NCI-H524 treated with DMSO at 0.1 percent for 48 hours (cell line): ENCODE measurements at places on chromosomes 7 and 10.

GRCh38 chr10:100516847-100517246 lies 2.8 kb downstream of the SEC31B start:
- no peak for DNase-seq

GRCh38 chr10:123683865-123684264 lies 17.7 kb downstream of the GPR26 start:
- no peak for DNase-seq

DNA sequence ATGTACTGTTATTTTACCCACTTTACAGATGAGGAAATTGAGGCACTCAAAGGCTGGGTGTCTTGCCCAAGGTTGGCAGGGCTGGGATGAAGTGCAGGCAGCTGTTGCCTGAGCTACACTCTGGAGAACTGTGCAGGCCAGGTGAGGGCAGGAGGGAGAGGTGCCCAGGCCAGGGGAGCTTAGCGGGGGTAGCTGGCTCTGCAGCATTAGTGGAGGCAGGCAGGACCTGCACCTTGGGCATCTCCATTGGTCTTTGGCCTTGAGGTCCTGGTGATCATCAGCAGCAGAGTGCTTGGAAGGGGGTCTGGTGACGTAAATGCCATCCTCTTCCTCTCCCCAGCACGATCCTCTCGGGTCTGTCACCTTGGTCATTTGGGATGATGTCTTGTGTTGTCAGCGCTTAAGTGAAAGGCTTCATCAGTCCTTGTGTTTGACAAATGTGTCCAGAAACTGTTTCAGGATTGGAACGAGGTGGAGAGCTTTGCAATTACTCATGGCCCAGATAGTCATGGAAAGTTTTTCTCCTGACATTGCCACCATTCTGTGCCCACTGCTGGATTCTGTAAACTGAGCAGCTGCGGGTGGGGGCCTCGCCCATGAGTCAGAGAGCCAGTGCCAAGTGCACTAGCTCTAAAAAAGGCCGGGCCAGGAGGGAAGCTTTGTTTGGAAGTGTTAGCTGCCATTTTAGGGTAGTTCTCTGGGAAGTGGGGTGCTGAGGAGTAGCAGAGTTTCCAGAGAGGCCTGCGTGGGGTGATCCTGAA lies 47.6 kb downstream of the TSPAN15 start:
- no peak for DNase-seq

GRCh38 chr10:132521041-132521465 lies 16.5 kb upstream of the INPP5A start:
- DNase-seq = no peak

DNA sequence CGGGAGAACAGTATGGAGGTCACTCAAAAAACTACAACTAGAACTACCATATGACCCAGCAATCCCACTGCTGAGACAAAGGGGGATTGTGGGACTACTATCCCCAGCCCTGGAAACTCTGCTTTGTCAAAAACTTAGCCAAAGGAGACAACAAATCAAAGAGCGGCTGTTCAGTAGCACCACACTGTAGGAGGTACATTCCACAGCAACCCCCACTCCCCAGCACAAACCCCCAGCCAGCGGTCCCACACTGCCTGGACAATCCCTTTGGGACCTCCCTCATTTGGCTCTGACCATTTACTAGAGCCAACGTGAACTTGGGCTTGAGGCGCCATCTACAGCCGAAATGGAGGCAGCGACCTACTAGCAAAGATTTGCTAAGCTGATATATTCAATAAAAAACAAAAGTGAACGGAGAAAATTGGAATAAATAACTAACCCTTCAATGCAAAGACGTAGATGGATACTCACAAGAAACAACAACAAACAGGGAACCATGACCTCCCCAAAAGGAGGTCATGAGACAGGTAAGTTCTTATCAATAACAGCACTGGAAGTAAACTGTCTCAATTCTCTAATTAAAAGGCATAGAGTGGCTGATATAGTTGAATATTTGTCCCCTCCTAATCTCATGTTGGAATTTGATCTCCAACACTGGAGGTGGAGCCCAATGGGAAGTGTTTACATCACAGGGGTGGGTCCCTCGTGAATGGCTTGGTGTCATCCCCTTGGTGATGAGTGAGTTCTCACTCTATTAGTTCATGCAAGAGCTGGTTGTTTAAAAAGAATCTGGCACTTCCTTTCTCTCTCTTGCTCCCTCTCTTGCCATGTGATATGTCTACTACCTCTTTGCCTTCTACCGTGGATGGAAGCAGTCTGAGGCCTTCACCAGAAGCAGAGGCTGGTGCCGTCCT lies 119.0 kb upstream of the KCNMA1 start:
- DNase-seq = no peak

GRCh38 chr7:68107968-68108367 lies 1111.3 kb downstream of the TYW1 start:
- no peak for DNase-seq

GRCh38 chr7:91912494-91912893 lies 28.2 kb upstream of the AKAP9 start:
- DNase-seq = no peak

DNA sequence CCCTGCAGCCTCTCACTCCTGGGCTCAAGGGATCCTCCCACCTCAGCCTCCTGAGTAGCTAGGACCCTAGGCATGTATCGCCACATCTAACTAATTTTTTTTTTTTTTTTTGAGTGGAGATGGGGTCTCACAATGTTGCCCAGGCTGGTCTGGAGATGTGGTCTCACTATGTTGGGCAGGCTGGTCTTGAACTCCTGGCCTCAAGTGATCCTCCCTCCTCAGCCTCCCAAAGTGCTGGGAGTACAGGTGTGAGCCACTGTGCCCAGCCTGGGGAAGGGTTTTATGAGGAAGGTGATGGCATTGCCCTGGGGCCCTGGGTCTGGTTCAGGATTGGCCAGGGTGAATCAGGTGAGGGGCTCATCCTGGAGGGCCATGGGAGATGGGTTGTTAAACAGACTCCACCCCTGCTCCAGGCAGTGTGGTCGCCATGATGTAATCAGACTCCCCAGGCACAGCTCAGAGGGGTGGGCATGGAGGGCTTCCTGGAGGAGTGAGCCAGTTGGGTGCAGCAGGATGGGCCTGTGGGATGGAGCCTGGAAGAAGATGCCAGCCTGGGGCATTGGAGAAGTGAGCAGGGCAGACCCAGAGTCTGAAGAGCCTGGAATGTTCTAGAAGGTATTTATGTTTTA lies 82.7 kb downstream of the MYL10 start:
- no peak for DNase-seq

- DNase-seq = no peak
Measured at GRCh38 chr10:85580585-85580984, 786.0 kb downstream of the GRID1 start.

DNA sequence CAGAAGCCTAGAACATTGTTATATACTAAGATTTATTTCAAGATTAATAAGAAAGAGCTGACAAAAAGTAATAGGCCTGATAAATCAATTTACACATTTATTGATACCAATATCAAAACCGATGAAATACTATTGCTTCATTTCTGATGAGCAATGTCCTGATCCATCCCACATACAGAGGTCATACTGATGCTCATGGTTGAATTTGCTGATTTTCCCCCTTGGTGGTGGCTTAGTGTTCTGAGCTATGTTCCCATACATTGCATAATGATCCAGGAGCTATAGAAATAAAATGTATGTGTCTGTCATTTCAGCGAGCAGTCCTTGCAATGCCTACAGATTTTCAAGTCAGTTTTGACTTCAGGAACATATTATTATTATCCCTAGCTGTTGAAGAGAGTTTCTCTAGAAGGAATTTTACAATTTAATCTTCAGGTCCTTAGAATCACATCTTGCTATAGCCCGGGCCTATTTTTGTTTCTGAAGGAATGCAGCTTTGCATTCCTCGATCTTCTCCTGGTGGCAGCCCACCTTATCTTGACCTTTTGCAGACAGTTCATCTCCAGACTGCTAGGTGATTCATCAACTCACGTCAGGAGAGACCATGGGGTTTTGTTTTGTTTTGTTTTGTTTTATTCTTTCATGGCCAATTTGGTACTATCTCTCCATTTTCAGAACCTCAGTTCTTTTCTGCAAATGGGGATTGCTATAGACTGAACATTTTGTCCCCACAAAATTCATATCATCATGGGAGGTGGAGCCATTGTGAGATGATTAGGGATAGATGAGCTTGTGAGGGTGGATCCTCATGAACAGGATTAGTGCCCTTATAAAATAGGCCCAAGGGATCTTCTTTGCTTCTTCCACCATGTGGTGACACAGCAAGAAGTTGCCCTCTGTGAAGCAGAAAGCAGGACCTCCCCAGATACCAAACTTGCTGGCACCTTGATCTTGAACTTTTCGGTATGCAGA lies 465.6 kb upstream of the IGFBP3 start:
- DNase-seq = no peak

- no peak for DNase-seq
Measured at GRCh38 chr7:144473908-144474307, 70.4 kb upstream of the NOBOX start.

GRCh38 chr10:83603708-83604107 lies 535.6 kb upstream of the GHITM start:
- DNase-seq = no peak

DNA sequence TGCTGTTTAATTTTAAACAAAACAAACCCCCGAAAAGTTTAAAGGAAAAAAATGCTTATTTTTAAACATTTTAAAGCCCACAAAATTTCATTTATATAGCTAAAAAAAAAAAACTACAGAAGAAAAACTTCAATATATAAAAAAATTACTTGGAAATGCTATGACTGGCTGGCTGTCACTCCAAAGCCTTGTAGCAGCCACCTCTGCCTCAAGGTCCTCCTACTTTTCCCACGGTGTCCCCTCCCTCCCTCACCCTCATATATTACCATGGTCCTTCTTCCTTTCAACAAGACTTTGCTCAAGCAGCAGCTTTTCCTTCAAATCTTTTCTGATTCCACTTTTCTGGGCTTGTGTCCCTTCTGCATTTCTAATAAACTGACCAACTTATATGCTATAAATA lies 122.0 kb downstream of the TPK1 start:
- no peak for DNase-seq

GRCh38 chr10:102726274-102726673 lies 11.8 kb downstream of the SFXN2 start:
- DNase-seq = no peak

DNA sequence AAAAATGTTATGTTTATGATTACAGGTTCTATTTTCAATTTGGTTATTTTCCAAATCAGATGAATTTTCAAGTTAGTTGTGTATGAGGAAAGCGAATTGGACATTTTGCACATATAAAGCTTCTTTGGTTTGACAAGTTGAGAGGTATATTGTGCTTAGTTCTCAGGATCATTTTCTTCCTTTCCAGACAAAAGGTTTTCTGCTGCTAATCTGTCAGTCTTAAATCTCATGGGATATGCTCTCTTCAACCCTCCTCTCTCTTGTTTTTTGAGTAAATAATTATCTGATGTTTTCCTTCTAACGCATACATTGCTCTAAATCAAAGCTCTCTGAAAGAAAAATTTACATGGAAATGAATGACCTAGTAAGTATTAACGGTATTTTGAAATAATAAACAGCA lies 77.9 kb downstream of the PPP1R3A start:
- DNase-seq = no peak

DNA sequence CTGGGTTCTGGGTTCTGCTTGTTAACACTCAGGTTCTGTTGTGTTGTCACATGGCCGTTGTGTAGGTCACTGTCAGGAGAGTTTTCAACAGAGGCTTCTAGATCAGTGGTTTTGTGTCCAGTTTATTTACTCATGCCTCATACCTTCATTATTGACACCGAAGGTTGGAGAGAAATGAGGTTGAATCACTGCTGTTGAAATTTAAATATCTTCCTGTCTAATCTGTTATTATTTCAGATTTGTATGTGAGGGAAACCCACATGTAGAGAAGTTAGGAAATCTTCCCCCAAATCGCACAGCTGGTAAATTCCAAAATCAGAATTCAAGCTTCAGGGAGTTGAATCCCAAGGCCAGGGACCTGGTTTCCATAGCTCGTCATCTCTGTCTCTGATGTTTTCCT lies 28.3 kb upstream of the KLF6 start:
- DNase-seq = no peak

DNA sequence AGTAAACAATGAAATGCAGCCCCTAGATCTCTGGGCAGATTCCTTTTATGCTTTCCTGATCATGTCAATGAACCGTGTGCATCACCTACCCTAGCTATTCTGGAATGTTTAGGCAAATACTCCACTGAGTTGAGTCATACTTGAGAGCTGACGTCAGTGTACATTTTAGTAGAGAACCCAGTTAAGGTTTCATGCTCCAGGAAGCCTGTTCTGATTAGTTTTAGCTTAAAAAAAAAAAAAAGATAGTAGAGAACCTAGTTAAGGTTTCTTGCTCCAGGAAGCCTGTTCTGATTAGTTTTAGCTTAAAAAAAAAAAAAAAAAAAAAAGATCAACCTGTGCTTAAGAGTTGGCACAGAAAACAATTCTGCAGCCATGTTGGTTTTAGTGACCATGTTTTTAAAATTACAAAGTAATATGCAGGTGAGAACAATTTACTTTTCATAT lies 3.7 kb upstream of the MCU start:
- DNase-seq = no peak

- DNase-seq = no peak
Measured at GRCh38 chr7:140310337-140311002, 87.9 kb downstream of the SLC37A3 start.

- DNase-seq = no peak
Measured at GRCh38 chr10:35056686-35057085, 33.5 kb downstream of the CUL2 start.

DNA sequence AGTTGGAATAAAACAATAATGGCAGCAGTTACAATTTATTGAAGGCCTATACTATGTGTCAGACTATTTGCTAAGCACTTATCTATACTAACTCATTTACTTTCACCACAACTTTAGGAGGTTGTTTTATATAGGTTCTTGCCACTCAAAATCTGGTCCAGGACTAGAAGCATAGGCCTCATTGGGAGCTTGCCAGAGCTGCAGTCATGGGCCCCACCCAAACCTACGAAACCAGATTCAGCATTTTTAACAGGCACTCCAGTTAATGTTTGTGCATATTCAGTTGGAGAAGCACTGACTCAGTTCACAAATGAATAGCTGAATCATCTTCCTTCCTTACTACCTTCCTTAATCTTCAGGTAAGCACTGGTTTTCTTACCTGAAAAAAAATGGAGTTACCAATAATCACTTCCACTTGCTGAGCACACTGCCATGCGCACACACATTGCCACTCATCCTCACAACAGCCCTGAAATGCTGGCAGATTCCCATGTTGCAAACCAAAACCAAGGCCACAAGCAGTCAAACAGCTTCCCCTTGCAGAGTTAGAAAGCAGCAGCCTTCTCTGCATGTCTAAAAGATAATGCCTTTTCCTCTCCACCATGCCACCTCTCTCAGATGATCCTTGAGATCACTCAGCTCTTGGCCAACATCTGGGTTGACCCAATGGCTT lies 122.4 kb downstream of the SLC16A9 start:
- no peak for DNase-seq
